Stimulated activated CD8-positive, alpha-beta memory T cell treated with anti-CD3 and anti-CD28 coated beads, Interleukin-15, amount 100 ng/mL, for 24 hours (primary cell): ENCODE measurements at places on chromosomes 11 and 22.

GRCh38 chr11:17333799-17334586 is 17.6 kb upstream of the NCR3LG1 start:
- no peak for DNase-seq

DNA sequence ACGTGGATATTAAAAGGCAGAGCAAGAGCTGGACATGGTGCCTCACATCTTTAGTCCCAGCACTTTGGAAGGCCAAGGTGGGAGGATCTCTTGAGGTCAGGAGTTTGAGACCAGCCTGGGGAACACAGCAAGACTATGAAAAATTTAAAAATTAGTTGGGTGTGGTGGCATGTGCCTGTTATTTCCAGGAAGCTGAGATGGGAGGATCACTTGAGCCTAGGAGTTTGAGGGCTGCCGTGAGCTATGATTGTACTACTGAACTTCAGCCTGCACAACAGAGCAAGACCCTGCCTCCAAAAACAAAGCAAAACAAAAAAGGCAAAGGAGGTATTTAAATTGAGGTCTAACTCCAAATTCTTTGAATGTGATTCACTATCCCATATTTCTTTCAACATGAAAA is 23.5 kb downstream of the RDX start:
- DNase-seq: no peak

DNA sequence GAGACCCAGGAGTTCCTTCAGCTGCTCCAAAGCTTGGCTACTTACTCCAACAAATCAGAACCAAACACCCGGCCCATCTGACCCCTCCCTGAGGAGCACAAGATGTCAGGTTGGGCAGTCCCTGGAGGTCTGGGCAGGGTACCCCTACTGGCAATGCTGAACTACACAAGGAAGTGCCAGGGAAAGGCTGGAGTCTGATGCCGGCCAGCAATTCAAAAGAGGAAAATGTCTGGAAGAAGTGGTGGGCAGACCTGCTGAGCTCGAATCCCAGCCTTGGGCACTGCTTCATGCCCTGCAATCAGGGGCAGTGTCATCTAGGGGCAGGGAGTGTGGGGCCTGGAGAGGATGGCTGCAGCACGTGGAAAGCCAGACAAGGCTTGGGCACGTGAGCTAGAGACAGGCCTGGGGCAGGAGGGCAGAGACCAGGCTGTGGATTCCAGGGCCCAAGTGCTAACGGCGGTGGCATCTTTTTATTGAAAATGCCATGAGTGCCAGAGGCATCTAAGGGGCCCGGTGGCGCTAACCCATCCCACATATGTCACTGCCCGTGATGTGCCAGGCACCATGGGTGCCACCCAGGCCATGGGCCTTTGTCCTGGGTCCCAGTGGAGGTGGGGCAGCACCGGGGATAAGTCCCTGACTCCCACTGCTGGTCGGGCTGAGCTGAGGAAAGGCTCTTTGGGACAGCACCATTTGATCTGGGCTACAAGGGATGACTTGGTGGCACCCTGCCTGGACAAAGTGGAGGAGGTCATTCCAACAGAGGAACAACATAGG is 97.9 kb upstream of the PITPNB start:
- no peak for DNase-seq

DNA sequence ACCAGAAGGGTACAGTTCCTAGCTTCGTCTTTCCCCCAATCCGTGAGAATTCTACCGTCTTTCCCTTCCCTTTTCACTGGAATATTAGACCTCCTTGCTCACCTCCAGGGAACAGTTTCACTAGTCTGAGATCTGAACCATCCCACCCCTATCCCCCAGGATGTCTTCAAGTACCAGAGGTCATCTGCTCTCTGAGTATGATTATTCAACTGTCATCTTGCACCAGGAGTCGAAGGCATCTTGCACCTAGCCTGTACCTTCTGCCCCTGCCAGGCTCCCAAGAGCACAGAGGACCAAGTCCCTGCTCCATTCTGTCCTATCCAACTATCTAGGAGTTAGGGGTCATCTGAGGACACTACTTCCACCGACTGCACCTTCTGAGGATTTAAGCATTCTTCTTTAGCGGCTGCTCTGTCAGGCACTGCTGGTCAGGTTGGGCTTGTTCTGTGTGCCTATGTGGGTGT is 804 bp downstream of the ACER3 start:
- DNase-seq: no peak

- DNase-seq: no peak
These were observed 9.2 kb downstream of the OR5A2 start for GRCh38 chr11:59417023-59417422.

DNA sequence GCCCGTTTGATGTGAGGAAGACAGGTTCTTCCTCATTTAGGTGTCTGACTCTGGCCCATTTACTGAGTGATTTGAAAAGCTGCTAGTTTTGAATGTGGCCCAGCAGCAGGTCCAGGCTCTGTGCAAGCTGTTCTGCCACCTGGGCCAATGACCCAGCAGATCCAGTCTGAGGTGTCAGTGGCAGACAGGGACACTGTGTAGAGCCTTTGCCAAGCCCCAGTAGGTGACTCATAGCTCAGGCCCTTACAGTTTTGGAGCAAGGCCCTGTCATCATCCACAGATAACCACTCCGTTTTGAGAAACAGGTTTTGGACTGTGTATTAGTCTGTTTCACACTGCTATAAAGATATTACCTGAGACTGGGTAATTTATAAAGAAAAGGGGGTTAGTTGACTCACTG is 23.9 kb downstream of the TSPAN32 start:
- DNase-seq: no peak

GRCh38 chr22:26023104-26023775 is 146.0 kb upstream of the SEZ6L start:
- DNase-seq: no peak

- no peak for DNase-seq
These were observed 11.9 kb upstream of the SH3BP1 start for GRCh38 chr22:37627545-37627944.

GRCh38 chr11:128310676-128311445 is 276.5 kb downstream of the ETS1 start:
- DNase-seq: no peak

DNA sequence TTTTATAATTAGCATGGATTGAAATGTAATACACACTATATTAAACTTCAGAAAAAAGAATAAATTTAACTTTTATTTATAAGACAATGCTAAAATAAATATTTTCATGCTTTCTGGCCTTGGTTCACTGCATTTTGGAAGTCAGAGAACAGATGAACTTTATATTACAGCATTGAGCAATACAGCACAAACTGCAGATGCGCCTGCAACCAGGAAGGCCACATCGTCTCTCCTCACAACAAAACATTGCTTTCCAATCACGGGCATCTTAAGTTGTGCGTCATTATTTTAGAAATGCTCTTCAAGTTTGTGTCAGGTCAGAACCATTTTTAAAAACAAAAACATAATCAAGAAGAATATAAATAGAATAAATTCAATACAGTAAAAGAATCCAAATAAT is 89.3 kb upstream of the CEP126 start:
- DNase-seq: no peak

DNA sequence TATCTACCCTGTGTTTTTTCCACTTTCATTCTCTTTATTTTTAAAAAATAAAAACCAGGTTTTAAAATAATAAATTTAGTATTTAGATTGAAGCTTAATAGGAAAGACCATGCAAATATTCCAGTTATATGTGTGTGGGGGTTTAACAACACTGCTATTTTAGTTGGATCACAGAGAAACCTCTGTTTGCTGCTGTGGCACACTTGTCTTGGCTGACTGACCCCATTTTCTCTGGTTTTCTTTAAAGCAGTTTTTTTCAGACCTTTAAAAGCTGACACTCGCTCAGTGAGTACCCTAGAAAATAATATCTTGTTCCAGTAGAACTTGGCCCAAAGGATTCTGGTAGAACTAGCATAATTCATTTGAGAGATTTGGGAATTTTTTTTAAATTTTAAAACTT is 31.6 kb downstream of the ACER3 start:
- DNase-seq: no peak

GRCh38 chr11:387193-387793 is 6.7 kb upstream of the PKP3 start:
- DNase-seq: no peak

- no peak for DNase-seq
These were observed 483.0 kb downstream of the MN1 start for GRCh38 chr22:27318516-27318915.

GRCh38 chr11:110362971-110363509 is 66.6 kb upstream of the RDX start:
- no peak for DNase-seq

- no peak for DNase-seq
These were observed 28.9 kb downstream of the MOV10L1 start for GRCh38 chr22:50118557-50119168.
